ENCODE measurements at places on chromosomes 3 and 15.
A peak's percentile ranks its signal among the peaks of the same experiment; 100 is the strongest.

DNA sequence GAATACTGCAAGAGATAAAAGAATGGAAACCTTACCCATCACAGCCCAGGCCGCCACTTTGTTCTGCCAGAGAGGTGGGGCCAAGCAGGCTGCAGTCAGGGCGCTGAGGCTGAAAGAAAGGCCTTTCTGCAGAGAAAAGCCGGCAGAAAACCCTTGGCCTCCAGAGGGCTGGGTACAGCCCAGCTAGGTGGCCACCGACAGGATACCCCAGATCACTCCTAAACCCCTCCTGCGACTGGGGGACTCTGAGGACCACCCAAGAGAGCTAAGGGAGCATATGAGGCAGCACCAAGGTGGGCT lies 69.3 kb downstream of the SMAD6 start:
- no peak overlapping the region for H3K4me3 ChIP-seq
- peaks cover 2% of the 10 kb centered on the region for H3K27me3 ChIP-seq
- no peak overlapping the region for H3K27ac ChIP-seq
- DNase-seq = no peak
- H3K36me3 ChIP-seq = no peaks in the 10 kb centered on the region

DNA sequence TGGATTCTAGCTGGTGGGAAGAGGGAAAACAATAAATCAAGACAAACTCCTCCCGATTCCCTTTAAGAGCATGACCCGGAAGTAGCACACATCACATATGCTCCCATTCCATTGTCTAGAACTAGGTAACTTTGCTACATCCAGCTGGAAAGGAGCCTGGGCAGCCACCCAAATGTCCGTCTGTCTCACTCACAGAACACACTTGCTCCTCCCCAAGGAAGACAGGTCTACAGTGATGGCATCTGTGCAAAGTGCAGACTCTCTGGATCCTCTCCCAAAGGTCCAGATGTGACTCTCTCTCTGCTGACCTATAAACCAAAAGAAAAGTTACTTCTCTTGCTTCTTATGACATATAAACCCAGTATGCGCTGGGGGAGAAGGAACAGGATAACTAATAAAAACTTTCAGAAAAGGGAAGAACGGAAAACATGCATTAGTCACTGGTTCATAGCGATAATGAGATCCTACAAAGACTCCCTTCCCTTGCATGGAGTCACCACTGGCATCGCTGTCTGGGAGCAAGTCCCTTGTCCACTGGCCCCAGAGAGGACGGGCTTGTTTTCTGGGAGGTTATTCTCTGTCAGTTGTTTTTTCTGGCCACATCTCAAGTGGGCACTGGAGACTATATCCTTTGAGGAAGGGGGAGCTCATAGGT lies 29.8 kb upstream of the EPHB3 start:
- H3K27me3 ChIP-seq = peaks cover 12% of the 10 kb centered on the region
- no peaks in the 10 kb centered on the region for H3K4me1 ChIP-seq
- no peak overlapping the region for H3K4me3 ChIP-seq
- H3K27ac ChIP-seq = no peak overlapping the region
- no peak for DNase-seq
- H3K36me3 ChIP-seq = no peaks in the 10 kb centered on the region

DNA sequence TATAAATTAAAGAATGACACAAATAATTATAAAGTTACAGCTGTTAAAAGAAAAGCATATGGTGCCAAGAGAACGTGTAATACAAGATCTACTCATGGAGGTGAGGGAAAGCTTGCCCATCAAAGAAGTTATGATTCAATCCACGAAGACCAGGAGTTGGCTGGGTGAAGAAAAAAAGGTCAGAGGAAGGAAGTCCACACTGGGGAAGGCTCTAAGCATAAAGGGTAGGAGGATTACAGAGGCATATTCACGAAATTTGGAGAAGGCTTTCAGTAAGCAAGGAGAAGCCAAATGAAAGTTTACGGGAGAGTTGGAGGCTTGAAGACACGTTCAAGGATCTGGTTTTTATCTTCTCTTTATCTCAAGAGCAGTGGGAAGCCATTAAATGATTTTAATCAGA lies 1.8 kb upstream of the TGFBR2 start:
- peak overlapping the region; percentile 92 for H3K4me3 ChIP-seq
- H3K27ac ChIP-seq = peak overlapping the region; percentile 96
- DNase-seq = no peak
- H3K36me3 ChIP-seq = peaks cover 21% of the 10 kb centered on the region
- no peaks in the 10 kb centered on the region for H3K27me3 ChIP-seq

GRCh38 chr3:83434880-83435587 lies 1523.8 kb upstream of the CADM2 start:
- no peaks in the 10 kb centered on the region for H3K4me1 ChIP-seq
- H3K36me3 ChIP-seq = no peaks in the 10 kb centered on the region
- no peak overlapping the region for H3K4me3 ChIP-seq

DNA sequence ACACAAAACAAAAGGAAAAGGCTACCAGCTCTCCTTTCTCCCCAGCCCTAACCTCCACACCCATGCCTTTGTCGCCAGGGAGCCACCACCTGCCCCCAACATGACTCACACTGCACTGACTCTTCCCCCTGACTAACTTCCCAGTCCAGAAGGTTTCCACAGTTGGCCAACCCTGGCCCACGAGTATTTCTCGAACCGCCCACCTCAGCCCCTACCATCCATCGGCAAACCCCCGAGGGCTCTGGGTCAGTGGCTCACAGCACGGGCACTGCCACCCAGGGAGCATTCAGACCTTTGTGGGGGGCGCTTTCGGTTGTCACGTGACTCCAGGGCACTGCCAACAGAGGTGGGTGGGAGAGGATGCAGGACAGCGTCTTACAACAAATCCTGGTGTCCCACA lies 152.3 kb downstream of the LRRC28 start:
- no peaks in the 10 kb centered on the region for H3K36me3 ChIP-seq
- H3K27ac ChIP-seq = no peak overlapping the region
- H3K27me3 ChIP-seq = no peaks in the 10 kb centered on the region
- no peak overlapping the region for H3K4me3 ChIP-seq

DNA sequence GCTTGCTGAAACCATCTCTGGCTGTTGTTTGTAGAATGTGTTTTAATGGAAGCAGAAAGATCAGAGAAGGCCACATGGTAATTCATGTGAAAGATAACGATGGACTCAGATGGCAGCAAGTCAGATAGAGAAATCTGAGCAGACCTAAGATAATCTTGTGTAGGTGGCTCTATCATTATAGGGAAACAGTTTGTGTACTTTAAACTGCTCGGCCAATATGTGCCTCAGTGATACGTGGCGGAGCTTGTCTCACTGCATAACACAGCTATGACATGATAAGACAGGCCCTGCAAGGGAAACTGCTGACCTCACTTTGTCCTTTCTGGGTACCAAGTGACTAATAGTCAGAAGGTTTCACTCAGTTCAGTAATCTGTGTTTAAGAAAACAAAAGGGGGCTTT lies 51.0 kb downstream of the MME start:
- H3K27ac ChIP-seq = no peak overlapping the region
- no peaks in the 10 kb centered on the region for H3K27me3 ChIP-seq
- no peaks in the 10 kb centered on the region for H3K36me3 ChIP-seq
- H3K4me3 ChIP-seq = no peak overlapping the region

- peaks cover 32% of the 10 kb centered on the region for H3K4me1 ChIP-seq
- H3K36me3 ChIP-seq = no peaks in the 10 kb centered on the region
- peak overlapping the region; percentile 74 for H3K27ac ChIP-seq
Measured at GRCh38 chr3:41188306-41188705, 11.0 kb upstream of the CTNNB1 start.

- no peaks in the 10 kb centered on the region for H3K4me1 ChIP-seq
- H3K27ac ChIP-seq = no peak overlapping the region
- H3K4me3 ChIP-seq = no peak overlapping the region
- no peaks in the 10 kb centered on the region for H3K36me3 ChIP-seq
Measured at GRCh38 chr3:169009453-169009852, 654.1 kb downstream of the MECOM start.
